ENCODE measurements at places on chromosomes 1 and 21. TPM values are rescaled to one million over a fixed set of nuclear protein-coding genes. Genes with fewer than 3 reads are reported as not detected.

The GJA9 gene
- total RNA-seq, result under 0.01 TPM

The EVA1B gene
- 272 TPM for total RNA-seq

The MMEL1 gene
- total RNA-seq, result not detected

The MYOG gene
- total RNA-seq, result not detected

The CTSS gene
- 9.4 TPM for total RNA-seq

The TMPRSS15 gene
- total RNA-seq, result not detected

The BMP8A gene
- total RNA-seq, result 0.12 TPM

The IGSF8 gene
- total RNA-seq, result 20.9 TPM

The LCE3D gene
- not detected for total RNA-seq

The THEM5 gene
- not detected for total RNA-seq

The CYYR1 gene
- total RNA-seq, result 9.7 TPM

The OR2T29 gene
- not detected for total RNA-seq
